ENCODE measurements at places on chromosomes 7 and 10.

DNA sequence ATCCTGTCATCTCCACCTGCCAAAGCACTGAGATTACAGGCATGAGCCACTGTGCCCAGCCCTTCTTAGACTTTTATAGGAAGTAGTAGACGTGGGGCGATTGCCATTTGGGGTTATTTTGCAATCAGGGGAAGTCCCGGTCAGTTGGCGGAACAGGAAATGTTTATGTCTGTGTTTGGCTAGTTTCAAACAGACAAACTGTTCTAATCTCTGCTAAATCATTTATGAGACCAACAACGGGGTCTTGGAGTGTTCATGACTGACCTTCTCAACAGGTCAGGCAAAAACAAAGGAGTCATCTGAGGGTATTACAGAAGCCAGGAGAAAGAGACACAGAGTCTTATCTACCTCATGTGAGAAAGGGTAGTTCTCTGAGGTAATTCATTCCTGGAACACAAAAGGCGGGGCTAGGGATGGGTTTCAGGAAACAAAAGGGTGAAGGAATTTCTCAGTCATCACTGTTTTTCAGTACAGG is 6.6 kb upstream of the TPK1 start:
- DNase-seq: no peak

- DNase-seq: no peak
Measured at GRCh38 chr10:127863231-127863825, 29.4 kb downstream of the CLRN3 start.

DNA sequence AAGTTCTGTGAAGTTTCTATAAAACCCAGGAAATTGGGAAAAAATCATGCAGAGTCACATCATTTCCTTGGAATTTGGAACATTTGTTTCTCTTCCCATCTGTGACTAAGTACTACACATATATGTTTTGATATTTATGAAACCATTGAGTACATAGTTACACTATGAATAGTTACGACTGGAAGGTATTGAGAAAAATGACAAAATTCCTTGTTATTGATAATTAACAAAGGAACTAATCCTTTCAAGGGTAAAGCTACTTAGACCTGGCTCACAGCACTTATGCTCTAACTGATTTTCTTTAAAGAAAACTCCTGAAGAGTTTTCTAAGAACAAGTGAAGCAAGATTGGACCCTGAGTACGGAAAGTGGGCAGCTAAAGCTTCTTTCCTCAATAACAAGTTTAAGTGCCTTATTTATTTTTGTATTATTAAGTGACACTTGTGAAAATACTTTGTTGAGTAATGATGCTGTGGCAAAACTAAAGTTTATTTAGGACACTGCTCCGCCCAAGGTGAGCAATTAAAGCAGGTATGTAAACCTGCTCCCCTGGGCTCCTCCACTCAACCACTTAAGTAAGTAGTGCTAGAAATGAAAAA is 12.0 kb upstream of the GLCCI1 start:
- peak; percentile 37 for DNase-seq

DNA sequence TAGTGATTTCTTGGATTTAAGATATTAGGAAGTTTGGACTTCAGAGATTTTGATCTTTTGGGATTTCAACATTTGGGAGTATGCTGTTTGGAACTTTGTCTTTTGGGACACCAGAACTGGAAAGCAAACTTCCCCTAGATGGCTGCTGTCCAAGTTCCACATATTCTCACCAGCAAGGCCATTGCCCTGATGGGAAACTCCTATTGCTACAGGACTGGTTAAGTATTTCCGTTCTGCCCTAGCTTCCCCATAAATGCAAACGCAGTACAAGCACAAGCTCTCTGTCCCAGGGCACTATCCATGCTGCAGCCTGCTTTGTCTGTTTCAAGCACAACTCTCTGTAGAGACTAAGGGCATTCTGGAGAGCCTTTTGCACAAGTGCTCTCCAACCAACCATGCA is 79.3 kb upstream of the SLC25A13 start:
- DNase-seq: no peak

DNA sequence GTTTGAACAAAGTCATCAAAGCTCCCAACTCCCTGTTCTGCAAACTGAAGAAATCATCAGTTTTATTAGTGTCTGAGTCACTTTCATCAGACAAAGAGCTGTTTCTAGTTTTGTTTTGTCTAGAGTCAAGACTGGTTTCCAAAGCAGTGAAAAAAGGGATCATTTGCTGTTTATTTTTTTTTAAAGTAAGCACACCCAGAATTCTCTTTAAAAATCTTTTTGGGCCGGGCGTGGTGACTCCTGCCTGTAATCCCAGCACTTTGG is 972.0 kb upstream of the CELF2 start:
- DNase-seq: no peak

DNA sequence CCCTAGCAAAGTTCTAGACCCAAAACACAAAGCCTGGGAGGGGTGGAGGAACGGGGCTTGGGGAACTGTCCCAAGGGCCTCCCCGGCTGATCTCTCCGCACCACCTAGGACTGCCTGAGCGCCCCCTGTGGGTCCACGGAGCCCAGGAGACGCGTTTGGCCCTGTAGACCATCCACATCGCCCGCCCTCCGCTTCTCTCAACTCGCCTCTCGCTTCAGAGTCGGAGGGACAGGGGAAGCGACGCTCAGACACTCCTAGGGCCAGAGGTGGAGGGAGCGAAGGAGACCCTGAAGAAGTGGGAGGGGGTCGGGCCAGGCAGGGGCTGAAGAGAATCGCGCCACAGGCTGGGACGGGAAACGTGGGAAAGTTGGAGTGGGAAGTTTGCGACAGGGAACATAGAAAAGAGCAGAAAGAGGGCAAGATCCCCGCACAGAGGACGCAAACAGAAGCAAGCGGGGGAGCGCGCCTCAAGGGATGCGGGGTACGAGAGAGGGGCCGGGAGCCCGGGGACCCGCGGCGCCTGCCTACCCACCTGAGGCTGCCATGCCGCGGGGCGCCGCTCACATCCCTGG is 378 bp downstream of the PIK3AP1 start:
- DNase-seq: peak; percentile 75

GRCh38 chr7:40059057-40059456 is 75.4 kb downstream of the MPLKIP start:
- DNase-seq: no peak

DNA sequence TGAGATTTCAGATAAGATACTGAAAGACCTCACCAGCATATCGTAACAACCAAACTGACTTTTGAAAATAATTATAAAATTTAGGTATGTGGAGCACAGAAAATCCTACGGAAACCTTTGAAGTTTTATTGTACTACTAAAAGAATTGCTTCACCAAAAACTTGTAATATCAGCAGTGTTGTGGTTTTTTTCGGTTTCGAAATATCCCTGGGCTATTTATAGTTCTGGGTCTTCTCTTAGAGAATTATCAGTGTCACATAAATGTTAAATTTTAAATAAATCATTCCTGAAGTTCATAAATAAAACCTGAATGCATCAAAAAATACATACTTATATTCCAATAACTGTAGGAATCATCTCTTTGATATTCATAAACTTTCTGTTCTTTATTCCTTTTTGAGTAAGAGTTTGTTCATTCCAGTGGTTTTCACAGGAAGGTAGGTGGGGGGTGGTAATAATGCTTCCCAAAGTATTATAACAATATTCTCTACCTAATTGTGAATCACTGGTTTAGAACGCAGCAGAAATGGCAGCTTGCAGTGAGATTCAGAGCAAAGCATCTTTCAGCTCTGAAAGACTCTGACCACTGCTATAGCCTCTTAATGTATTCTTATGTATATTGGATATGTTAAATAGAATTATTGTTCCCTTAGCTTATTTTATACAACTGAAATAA is 60.2 kb downstream of the ZNF277 start:
- DNase-seq: no peak

- no peak for DNase-seq
Measured at GRCh38 chr10:31698181-31698830, 230.3 kb downstream of the ARHGAP12 start.

- DNase-seq: peak; percentile 82
Measured at GRCh38 chr7:79880312-79880711, 254.3 kb upstream of the GNAI1 start.

DNA sequence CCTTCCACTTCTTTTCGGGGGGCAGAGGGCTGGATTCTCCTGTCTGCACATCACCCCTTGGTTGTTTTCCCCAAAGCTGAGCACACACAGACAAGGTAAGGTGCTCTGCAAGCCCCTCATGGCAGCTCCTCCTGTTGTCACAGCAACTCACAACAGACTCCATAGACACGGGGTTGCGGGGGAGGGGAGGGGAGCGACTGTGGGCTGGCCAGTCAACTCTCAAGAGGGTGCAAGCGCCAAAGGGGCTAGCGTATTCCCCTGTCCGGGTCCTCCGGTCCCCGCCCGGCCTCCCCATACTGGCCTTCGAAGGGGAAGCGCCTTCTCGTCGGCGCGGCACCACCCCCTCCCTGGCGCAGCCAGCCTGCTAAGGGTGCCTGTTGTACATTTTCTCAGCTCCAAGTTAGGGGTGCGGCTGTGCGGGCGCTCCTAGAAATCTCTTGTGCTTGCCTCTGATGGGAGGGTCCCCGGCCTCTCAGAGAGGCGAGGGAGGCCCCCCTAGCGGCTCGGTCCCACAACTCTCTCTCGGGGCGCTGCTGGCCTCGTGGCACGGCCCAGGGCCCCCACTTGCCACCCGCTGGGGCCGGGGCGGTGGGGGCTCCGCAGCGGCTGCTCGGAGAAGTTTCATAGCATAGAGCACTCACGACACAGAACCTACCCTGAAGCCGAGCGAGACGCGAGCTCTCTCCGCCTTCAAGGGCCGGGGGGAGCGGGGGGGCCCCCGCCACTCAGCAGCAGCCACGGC is 498 bp downstream of the RHOBTB1 start:
- DNase-seq: peak; percentile 90

Data from DMS53 (cell line).